RWPE2 (cell line): ENCODE measurements at places on chromosomes 4 and X.
A peak's percentile ranks its signal among the peaks of the same experiment; 100 is the strongest.

- H3K36me3 ChIP-seq = no peaks in the 10 kb centered on the region
- H3K4me3 ChIP-seq = no peak overlapping the region
- no peak overlapping the region for H3K27ac ChIP-seq
- H3K27me3 ChIP-seq = no peaks in the 10 kb centered on the region
- no peaks in the 10 kb centered on the region for H3K4me1 ChIP-seq
- DNase-seq = no peak
These were observed 61.5 kb upstream of the MAGEB2 start for GRCh38 chrX:30153881-30154260.

GRCh38 chr4:172708184-172708583, 460.4 kb upstream of the GALNT7 start:
- H3K27me3 ChIP-seq = no peaks in the 10 kb centered on the region
- no peaks in the 10 kb centered on the region for H3K4me1 ChIP-seq
- DNase-seq = no peak
- H3K27ac ChIP-seq = no peak overlapping the region
- no peak overlapping the region for H3K4me3 ChIP-seq
- no peaks in the 10 kb centered on the region for H3K36me3 ChIP-seq

GRCh38 chrX:152992115-152992514, 1.8 kb downstream of the PNMA5 start:
- H3K27me3 ChIP-seq = no peaks in the 10 kb centered on the region
- H3K36me3 ChIP-seq = no peaks in the 10 kb centered on the region
- H3K27ac ChIP-seq = no peak overlapping the region
- H3K4me3 ChIP-seq = no peak overlapping the region
- no peak for DNase-seq

DNA sequence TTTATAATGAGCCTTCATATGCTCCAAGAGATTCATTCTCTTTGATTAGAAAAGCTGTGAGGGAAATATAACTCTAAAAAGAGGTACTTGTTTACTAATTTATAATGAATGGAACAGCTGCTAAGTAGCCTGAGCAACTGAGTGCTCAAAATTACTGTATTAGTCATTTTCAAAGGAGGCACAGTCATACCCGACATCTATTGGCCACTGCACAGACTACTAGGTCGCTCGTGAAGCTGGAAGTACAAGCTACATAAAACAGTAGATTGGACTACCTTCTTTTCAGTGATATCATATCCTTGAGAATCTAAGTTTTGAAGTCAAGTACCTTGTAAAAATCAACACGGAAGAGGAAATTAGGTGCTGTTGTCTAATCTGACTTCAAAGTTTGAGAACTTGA, 52.0 kb upstream of the GLRB start:
- H3K27me3 ChIP-seq = no peaks in the 10 kb centered on the region
- H3K36me3 ChIP-seq = no peaks in the 10 kb centered on the region
- H3K27ac ChIP-seq = no peak overlapping the region
- no peak for DNase-seq
- H3K4me3 ChIP-seq = no peak overlapping the region

- H3K4me3 ChIP-seq = no peak overlapping the region
- H3K4me1 ChIP-seq = peaks cover 4% of the 10 kb centered on the region
- no peak overlapping the region for H3K27ac ChIP-seq
- no peaks in the 10 kb centered on the region for H3K36me3 ChIP-seq
These were observed 90.0 kb upstream of the GATB start for GRCh38 chr4:151850791-151851213.

DNA sequence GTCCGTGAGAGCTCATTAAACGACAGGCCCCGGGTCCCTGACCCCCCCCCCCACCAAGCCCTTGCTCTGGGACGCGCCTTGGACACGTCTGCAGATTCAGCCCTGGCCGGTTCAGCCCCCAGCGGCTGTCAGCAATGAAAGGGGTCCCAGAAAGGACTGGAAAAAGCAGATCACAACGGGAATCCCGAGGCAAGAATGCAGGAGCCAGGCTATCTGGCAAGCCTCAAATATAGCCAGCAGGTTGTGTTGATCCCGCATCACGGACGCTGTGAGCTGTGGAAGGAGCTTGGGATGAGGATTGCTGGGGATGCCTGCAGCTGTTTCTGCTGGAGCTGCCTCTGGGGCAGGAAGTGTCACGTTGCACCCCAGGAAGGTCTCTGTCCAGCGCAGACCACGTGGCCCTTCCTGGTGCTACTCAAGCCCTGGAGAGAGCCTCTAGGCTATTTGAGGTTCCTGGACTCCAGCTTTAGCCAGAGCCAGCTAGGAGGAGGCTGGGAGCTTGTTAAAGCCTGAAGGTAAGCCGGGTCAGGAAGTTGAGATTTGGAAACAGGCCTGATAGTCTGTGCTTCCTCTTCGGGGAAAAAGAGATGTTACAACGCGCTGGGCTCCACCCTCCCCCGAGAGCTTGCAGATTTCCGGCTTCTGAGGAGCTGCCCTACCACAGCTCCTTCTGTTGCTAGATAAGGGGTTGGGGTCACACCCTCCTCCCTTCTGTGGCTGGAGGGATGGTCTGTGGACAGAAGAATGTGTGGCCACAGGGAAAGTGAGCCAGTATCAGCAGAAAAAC, 19.3 kb upstream of the CSF2RA start:
- H3K4me1 ChIP-seq = no peaks in the 10 kb centered on the region
- H3K27ac ChIP-seq = peak overlapping the region; percentile 1
- H3K27me3 ChIP-seq = no peaks in the 10 kb centered on the region
- DNase-seq = no peak
- no peaks in the 10 kb centered on the region for H3K36me3 ChIP-seq

GRCh38 chr4:33924239-33924638, 2320.1 kb downstream of the ARAP2 start:
- no peak overlapping the region for H3K27ac ChIP-seq
- no peak overlapping the region for H3K4me3 ChIP-seq
- no peaks in the 10 kb centered on the region for H3K4me1 ChIP-seq

- DNase-seq = no peak
- no peak overlapping the region for H3K4me3 ChIP-seq
- no peak overlapping the region for H3K27ac ChIP-seq
- no peaks in the 10 kb centered on the region for H3K4me1 ChIP-seq
- H3K27me3 ChIP-seq = no peaks in the 10 kb centered on the region
These were observed 4.5 kb upstream of the GRSF1 start for GRCh38 chr4:70844180-70844579.

GRCh38 chr4:25155947-25156346, 4.3 kb downstream of the SEPSECS start:
- H3K4me1 ChIP-seq = peaks cover 21% of the 10 kb centered on the region
- H3K4me3 ChIP-seq = no peak overlapping the region
- DNase-seq = no peak
- H3K36me3 ChIP-seq = peaks cover 32% of the 10 kb centered on the region

- H3K27ac ChIP-seq = no peak overlapping the region
- no peaks in the 10 kb centered on the region for H3K36me3 ChIP-seq
- no peaks in the 10 kb centered on the region for H3K4me1 ChIP-seq
- DNase-seq = no peak
These were observed 718 bp downstream of the RAB40A start for GRCh38 chrX:103518571-103518970.

- H3K27ac ChIP-seq = no peak overlapping the region
- H3K4me3 ChIP-seq = no peak overlapping the region
- no peaks in the 10 kb centered on the region for H3K27me3 ChIP-seq
- H3K36me3 ChIP-seq = no peaks in the 10 kb centered on the region
- peaks cover 5% of the 10 kb centered on the region for H3K4me1 ChIP-seq
- no peak for DNase-seq
These were observed 283.3 kb downstream of the PTTG2 start for GRCh38 chr4:38243388-38244053.

GRCh38 chr4:2354760-2355159, 63.7 kb downstream of the ZFYVE28 start:
- no peaks in the 10 kb centered on the region for H3K4me1 ChIP-seq
- H3K4me3 ChIP-seq = no peak overlapping the region
- H3K27me3 ChIP-seq = no peaks in the 10 kb centered on the region

DNA sequence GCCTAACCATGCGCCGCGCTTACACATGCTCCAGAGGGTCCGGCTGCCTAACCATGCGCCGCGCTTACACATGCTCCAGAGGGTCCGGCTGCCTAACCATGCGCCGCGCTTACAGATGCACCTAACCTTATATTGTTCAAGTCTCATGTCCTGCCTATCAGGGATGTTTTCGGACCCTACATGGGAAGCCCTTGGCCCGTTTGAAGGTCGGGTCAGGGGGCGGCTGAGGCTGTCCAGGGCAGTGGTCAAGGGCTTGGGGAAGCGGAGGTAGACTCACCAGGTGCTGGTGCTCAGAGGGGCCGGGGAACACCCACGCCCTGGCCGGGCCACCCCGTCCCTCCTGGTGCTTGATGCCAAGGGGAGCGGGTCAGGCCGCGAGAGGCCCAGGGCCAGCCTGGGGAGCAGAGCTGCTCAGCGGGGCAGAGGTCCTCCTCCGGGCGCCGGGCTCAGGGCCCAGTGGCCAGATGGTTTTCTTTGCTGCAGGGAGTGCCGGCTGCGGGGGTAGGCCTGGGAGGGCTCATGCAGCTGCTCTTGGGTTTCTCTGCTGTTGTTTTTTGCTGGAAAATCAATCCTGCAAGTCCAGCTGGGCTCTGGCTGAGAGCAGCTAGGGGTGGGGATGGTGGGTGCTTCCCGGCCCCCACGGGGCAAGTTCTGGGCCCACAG, 35.4 kb upstream of the SPON2 start:
- H3K4me1 ChIP-seq = no peaks in the 10 kb centered on the region
- no peak overlapping the region for H3K4me3 ChIP-seq
- peaks cover 12% of the 10 kb centered on the region for H3K36me3 ChIP-seq
- peak; percentile 58 for DNase-seq

GRCh38 chr4:151614561-151614960, 146.2 kb downstream of the GATB start:
- H3K4me3 ChIP-seq = no peak overlapping the region
- no peaks in the 10 kb centered on the region for H3K36me3 ChIP-seq
- no peak overlapping the region for H3K27ac ChIP-seq
- no peaks in the 10 kb centered on the region for H3K27me3 ChIP-seq

DNA sequence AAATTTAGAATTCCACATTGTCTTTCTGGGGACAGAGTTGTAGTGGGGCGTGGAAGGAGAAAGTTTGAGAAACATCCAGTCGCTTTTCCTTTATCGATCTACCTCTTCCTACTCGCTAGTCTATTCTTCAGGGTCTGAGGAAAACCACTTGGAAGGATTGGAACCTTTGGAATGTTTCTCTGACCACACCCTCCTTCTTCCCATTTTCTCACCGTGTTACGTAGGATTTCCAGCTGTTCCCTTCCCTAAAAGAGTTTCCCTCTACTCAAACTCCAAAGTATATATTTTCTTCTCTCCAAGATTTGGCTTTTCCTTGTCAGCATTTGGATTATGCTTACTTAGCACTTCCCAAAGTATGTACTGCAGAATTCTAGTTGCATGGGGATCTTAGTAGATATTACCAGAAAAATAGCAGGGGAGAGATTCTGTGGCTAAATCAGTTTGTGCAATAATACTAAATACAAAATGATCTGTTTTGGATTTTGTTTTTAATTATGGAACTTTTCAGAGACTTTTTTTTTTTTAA, 4.9 kb downstream of the ENPEP start:
- H3K27me3 ChIP-seq = no peaks in the 10 kb centered on the region
- no peak for DNase-seq
- H3K27ac ChIP-seq = no peak overlapping the region
- H3K4me1 ChIP-seq = no peaks in the 10 kb centered on the region
- no peaks in the 10 kb centered on the region for H3K36me3 ChIP-seq

- no peak for DNase-seq
- H3K27ac ChIP-seq = no peak overlapping the region
- H3K27me3 ChIP-seq = no peaks in the 10 kb centered on the region
- no peak overlapping the region for H3K4me3 ChIP-seq
- H3K36me3 ChIP-seq = no peaks in the 10 kb centered on the region
These were observed 116.1 kb downstream of the NPNT start for GRCh38 chr4:106011387-106011786.

GRCh38 chr4:14345356-14345775, 656.9 kb upstream of the CPEB2 start:
- H3K27me3 ChIP-seq = no peaks in the 10 kb centered on the region
- no peaks in the 10 kb centered on the region for H3K36me3 ChIP-seq
- no peaks in the 10 kb centered on the region for H3K4me1 ChIP-seq

GRCh38 chr4:48103483-48104139, 30.4 kb downstream of the TXK start:
- no peak overlapping the region for H3K4me3 ChIP-seq
- no peaks in the 10 kb centered on the region for H3K27me3 ChIP-seq
- H3K27ac ChIP-seq = no peak overlapping the region
